ENCODE measurements at places on chromosomes 1 and 21. TPM values are rescaled to one million over a fixed set of nuclear protein-coding genes. Genes with fewer than 3 reads are reported as not detected.

DNA sequence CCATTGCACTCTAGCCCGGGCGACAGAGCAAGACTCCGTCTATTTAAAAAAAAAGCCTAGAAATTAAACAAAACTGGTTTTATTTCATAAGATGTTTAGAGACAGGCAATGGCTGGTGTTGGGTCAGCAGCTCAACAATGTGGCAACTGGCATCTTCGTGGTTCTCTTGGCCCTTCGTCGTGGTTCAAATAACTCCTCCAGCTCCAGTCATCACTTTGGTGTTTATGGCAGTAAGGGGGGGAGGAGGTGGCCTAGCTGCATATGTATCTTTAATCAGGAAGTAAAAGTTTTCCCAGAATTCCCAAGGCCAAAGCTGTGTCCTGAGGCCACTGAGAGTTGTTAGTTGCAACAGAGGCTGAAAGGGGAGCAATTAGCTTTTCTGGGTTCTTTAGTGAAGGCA, 13.0 kb upstream of the LTN1 start:
- no peak for DNase-seq

DNA sequence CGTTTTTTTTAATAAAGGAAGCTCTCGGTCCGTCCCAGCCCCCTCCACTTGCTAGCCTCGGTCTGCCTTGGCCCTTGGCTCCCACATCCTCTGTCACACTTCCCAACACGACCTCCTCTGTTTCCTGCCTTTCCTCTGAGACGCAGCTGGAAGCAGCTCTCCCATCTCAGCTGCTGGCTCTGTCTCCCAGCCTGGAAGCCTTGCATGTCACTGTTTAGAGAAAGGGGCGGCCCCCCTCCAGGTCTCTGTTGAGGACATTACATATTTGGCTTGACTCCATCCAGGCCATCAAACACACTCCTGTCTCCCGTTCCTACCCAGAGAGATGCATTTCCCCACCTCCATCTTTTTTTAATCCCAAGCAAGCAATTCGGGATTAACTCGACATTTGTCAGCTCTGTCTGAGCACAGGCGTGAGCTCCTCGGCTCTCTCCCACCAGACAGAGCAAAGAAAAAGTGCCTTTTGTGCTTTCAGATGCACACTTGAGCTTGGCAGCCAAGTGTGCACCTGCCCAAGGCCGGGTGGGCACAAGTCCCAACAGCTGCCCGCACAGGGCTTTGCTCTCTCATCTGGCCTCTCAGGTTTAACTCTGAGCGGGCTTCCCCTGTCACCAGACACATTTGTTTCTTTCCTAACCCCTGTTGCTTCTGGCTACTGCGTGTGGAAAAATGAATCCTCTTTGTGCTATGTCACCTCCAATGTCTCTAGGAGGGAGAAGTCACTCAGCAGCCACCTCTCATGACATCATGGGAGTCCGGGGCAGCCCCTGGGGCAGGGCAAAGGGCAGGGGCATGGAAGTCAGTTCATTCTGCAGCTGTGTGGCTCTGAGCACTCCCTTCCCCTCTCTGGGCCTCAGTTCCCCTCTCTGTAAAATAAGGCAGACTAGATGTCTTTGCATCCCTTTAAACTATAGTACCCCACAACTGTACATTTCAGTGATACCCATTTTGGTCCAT, 108.3 kb downstream of the KCND3 start:
- DNase-seq = no peak

DNA sequence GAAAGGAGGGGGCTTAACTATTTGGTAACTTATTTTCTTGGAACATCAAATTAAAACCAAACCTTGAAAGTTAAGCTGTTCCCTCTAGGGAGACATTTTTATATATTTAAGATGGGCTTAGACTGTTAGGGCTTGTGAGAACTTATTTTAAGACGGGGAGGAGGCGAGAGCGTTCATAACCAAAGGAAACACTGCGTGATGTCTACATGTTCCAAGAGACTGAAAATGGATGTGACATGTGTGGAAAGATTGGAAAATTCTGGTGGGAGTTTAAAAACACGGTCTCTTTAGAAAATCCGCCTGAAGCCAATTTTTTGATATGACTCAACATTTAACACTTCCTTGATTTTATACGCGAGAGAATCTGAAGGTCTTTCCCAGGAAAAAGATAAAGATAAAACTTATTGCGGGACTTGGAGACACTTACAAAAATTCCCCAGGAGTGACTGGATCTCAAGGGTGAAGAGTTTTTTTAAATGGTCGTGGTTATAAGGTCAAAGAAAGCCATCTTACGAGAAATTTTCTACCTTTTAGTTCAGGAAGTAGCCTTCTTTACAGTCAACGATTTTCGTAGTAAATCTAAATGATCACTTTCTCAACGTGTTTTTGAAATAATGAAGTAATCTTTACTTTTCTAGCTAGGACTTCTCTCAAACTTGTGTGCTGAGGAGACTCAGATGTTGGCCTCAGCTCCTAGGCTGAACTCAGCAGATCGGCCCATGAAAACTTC, 828 bp downstream of the PNRC2 start:
- DNase-seq = no peak

DNA sequence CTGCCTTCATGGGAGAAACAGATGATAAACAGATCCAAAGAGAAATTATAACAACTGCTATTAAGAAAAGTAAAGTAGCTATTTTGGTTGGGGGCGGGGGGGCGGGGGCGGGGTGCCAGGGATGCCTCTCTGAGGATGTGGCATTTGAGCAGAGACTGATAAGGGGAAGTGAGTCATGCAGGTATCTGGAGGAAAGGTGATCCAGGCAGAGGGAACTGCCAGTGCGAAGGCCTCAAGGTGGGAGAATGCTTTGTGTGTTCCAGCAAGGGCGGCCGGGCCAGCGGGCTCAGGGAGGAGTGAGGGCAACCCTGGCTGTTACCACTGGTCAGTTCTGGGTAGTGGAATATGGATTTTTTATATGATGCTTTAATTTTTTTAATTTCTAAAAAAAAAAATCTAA, 7.0 kb upstream of the TNFRSF1B start:
- no peak for DNase-seq

The RHOU gene
- 20.3 TPM for polyA plus RNA-seq
